ENCODE measurements at places on chromosomes 3 and 15. TPM values are rescaled to one million over a fixed set of nuclear protein-coding genes. Genes with fewer than 3 reads are reported as not detected.
A peak's percentile ranks its signal among the peaks of the same experiment; 100 is the strongest.

GRCh38 chr15:51051776-51052175 is 42.9 kb downstream of the TNFAIP8L3 start:
- H3K27ac ChIP-seq, result no peak overlapping the region
- H3K4me3 ChIP-seq, result no peak overlapping the region
- H3K36me3 ChIP-seq, result no peaks in the 10 kb centered on the region
- DNase-seq, result peak; percentile 69

- H3K27me3 ChIP-seq, result no peaks in the 10 kb centered on the region
- no peak for DNase-seq
- no peak overlapping the region for H3K27ac ChIP-seq
- H3K36me3 ChIP-seq, result no peaks in the 10 kb centered on the region
- no peaks in the 10 kb centered on the region for H3K4me1 ChIP-seq
These were observed 11.0 kb upstream of the CTNNB1 start for GRCh38 chr3:41188306-41188705.

DNA sequence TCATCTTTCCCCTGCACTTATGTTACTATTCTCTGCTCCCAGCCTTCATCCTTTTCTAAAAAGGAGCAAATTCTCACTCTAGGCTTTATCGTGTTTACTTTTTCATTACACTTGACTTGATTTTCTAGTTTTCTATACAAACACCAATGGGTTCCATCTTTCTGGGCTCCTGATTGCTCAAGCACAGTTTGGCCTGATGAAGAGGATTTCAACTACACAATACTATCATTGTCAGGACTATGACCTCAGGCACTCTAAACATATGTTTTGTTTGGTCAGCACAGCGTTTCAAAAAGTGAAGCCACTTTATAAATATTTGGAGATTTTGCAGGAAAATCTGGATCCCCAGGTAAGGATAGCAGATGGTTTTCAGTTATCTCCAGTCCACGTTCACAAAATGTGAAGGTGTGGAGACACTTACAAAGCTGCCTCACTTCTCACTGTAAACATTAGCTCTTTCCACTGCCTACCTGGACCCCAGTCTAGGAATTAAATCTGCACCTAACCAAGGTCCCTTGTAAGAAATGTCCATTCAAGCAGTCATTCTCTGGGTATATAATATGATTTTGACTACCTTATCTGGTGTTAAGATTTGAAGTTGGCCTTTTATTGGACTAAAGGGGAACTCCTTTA is 86.2 kb downstream of the TGFBR2 start:
- no peak overlapping the region for H3K4me3 ChIP-seq
- peak overlapping the region; percentile 76 for H3K27ac ChIP-seq
- no peak for DNase-seq
- H3K4me1 ChIP-seq, result peaks cover 13% of the 10 kb centered on the region

Gene CASR
- total RNA-seq, result 0.40 TPM

Gene PLCB2
- 76.7 TPM for total RNA-seq

- no peaks in the 10 kb centered on the region for H3K36me3 ChIP-seq
- no peak for DNase-seq
- no peaks in the 10 kb centered on the region for H3K27me3 ChIP-seq
- H3K4me1 ChIP-seq, result no peaks in the 10 kb centered on the region
These were observed 119.8 kb downstream of the PDCD6IP start for GRCh38 chr3:33918126-33918756.

- H3K36me3 ChIP-seq, result no peaks in the 10 kb centered on the region
- H3K27ac ChIP-seq, result no peak overlapping the region
- DNase-seq, result no peak
- no peak overlapping the region for H3K4me3 ChIP-seq
These were observed 6.5 kb upstream of the GPR176 start for GRCh38 chr15:39926526-39926925.

GRCh38 chr15:75538376-75538775 is 40.7 kb downstream of the PTPN9 start:
- H3K27me3 ChIP-seq, result no peaks in the 10 kb centered on the region
- H3K36me3 ChIP-seq, result no peaks in the 10 kb centered on the region
- H3K27ac ChIP-seq, result no peak overlapping the region

Gene CELF6
- 3.4 TPM for total RNA-seq

Gene NME9
- 9.8 TPM for total RNA-seq

Gene CP
- total RNA-seq, result 143 TPM

DNA sequence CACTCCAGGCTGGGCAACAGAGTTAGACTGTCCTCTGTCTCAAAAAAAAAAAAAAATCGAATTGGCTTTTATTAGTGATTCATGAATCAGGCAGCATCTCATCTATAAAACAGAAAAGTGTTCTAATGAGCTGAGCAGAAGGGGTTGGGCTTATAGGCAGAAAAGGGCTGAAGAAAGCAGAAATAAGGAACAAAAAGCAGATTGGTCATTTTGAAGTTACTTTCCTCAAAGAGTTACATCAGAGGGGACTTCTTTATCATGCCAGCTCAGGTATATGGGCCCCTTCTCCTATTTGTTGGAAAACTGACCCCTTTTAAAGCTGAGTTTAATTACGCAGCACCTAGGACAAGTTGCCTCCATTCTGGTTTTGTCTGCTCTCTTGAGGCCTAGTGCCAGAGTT is 722 bp upstream of the POGLUT1 start:
- H3K4me1 ChIP-seq, result peaks cover 7% of the 10 kb centered on the region
- H3K27me3 ChIP-seq, result no peaks in the 10 kb centered on the region
- no peak for DNase-seq
- H3K4me3 ChIP-seq, result no peak overlapping the region
- peaks cover 9% of the 10 kb centered on the region for H3K36me3 ChIP-seq

DNA sequence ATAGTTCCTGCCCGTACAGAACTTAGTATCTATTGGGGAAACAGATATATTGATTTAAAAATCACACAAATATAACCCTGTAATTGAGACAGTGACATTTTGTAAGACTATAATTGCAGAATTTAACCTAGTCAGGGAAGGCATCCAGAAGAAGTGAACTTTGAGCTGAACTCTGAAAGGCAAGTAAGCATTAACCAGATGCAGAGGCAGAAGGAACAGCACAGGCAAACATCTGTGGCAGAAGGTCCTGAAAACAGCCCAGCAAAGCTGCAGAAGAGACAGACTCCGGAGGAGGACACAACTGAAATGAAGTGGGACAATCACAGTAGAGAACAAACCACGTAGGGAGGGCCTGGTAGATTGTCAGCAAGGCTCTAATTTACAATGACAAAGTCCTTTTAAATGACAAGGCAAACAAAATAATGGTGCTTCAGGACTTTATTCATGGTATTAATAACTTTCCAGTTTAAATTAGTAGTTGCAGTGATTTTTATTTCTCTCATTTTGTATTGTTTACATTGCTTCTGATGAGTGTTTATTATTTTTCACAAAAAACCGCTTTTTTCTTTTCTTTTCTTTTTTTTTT is 14.5 kb downstream of the BCL2A1 start:
- H3K36me3 ChIP-seq, result no peaks in the 10 kb centered on the region
- H3K27ac ChIP-seq, result no peak overlapping the region
- no peak for DNase-seq
- H3K4me1 ChIP-seq, result peaks cover 3% of the 10 kb centered on the region

- H3K4me3 ChIP-seq, result no peak overlapping the region
- H3K27ac ChIP-seq, result no peak overlapping the region
- DNase-seq, result no peak
- H3K4me1 ChIP-seq, result no peaks in the 10 kb centered on the region
- H3K36me3 ChIP-seq, result no peaks in the 10 kb centered on the region
These were observed 167.6 kb downstream of the RAB11A start for GRCh38 chr15:66036859-66037258.

Gene IL17RE
- total RNA-seq, result 22.9 TPM

GRCh38 chr3:197959891-197960693 is at the start of gene LMLN:
LMLN (plus strand) TSS chr3:197960217; CDS start chr3:197960246, 29 bp downstream.
- peaks cover 10% of the 10 kb centered on the region for H3K36me3 ChIP-seq

- no peak for DNase-seq
- H3K27ac ChIP-seq, result no peak overlapping the region
- H3K27me3 ChIP-seq, result peaks cover 24% of the 10 kb centered on the region
- no peaks in the 10 kb centered on the region for H3K36me3 ChIP-seq
- peak overlapping the region; percentile 15 for H3K4me3 ChIP-seq
These were observed 608 bp downstream of the SCN5A start for GRCh38 chr3:38648659-38649499.

DNA sequence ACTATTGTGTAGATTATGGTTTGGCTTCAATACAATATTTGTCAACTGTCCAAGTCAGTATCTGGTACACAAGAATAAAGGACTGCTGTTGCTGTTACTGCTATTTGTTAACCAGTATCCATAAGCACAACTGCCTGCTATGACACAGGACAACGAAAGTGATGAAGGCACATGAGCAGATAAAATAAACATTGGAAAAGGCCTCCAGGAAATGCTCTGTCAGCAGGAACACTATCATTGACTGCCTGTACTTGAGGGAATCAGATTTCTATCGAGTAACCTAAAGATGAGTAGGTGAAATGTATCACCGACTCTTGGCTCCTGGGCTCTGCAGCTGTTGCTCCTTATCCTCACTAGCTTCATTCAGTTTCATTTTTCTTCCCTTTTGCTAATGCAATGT is 56.5 kb downstream of the FMN1 start:
- H3K27me3 ChIP-seq, result no peaks in the 10 kb centered on the region
- H3K27ac ChIP-seq, result no peak overlapping the region
- H3K4me3 ChIP-seq, result no peak overlapping the region
- peak; percentile 46 for DNase-seq
- H3K4me1 ChIP-seq, result no peaks in the 10 kb centered on the region

DNA sequence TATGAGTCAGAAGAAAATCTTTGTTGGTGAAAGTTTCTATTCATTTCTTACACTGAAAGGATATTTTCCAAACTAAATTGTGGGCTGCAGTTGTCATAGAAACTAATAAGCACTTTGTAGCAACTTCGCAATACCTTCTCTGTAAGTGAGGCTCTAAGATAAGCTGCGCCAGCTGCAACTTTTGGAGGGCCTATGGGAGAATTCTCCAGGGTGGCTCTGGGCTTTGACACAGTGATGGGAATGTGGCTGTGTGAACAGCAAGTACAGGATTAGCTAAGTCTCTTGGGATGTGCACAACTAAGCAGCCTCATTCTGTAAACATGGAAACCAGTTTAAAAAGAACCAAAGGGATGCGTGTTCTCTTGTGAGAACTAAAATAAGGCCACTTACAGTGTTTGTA is 124.6 kb upstream of the SGO1 start:
- H3K4me3 ChIP-seq, result no peak overlapping the region
- DNase-seq, result no peak
- no peaks in the 10 kb centered on the region for H3K27me3 ChIP-seq
- no peaks in the 10 kb centered on the region for H3K4me1 ChIP-seq
- no peaks in the 10 kb centered on the region for H3K36me3 ChIP-seq

Gene MESP1
- total RNA-seq, result 0.37 TPM

GRCh38 chr3:113743006-113743630 is 2.9 kb downstream of the NAA50 start:
- no peak overlapping the region for H3K4me3 ChIP-seq
- H3K4me1 ChIP-seq, result peaks cover 15% of the 10 kb centered on the region
- no peak for DNase-seq
- H3K27ac ChIP-seq, result no peak overlapping the region

- no peaks in the 10 kb centered on the region for H3K27me3 ChIP-seq
- DNase-seq, result no peak
- no peak overlapping the region for H3K4me3 ChIP-seq
- no peak overlapping the region for H3K27ac ChIP-seq
- H3K4me1 ChIP-seq, result peaks cover 2% of the 10 kb centered on the region
These were observed 9.9 kb upstream of the PLA2G4F start for GRCh38 chr15:42166225-42166940.

DNA sequence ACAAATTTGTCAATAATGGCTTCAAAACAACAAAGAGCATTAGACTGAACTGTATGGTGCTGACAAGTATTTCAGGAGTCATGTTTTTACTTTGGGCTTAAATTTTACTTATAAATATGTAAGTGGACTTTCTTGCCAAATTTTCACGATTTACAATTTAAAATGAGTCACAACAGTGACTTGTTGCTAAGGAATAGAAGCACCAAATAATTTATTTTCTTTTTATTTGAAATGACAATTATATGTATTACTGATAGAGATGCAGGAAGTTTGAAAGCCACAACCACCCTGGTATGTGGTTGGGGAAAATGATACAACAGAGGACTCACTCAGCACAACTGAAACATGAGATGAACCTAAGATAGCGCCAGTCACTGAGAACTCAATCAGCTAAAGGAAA is 90.3 kb downstream of the FMN1 start:
- H3K27me3 ChIP-seq, result no peaks in the 10 kb centered on the region
- no peak overlapping the region for H3K4me3 ChIP-seq
- no peaks in the 10 kb centered on the region for H3K4me1 ChIP-seq
- DNase-seq, result no peak

- H3K27ac ChIP-seq, result no peak overlapping the region
- H3K4me3 ChIP-seq, result no peak overlapping the region
- H3K36me3 ChIP-seq, result no peaks in the 10 kb centered on the region
- H3K27me3 ChIP-seq, result no peaks in the 10 kb centered on the region
- no peaks in the 10 kb centered on the region for H3K4me1 ChIP-seq
These were observed 16.5 kb downstream of the AADACL2 start for GRCh38 chr3:151750181-151750580.

DNA sequence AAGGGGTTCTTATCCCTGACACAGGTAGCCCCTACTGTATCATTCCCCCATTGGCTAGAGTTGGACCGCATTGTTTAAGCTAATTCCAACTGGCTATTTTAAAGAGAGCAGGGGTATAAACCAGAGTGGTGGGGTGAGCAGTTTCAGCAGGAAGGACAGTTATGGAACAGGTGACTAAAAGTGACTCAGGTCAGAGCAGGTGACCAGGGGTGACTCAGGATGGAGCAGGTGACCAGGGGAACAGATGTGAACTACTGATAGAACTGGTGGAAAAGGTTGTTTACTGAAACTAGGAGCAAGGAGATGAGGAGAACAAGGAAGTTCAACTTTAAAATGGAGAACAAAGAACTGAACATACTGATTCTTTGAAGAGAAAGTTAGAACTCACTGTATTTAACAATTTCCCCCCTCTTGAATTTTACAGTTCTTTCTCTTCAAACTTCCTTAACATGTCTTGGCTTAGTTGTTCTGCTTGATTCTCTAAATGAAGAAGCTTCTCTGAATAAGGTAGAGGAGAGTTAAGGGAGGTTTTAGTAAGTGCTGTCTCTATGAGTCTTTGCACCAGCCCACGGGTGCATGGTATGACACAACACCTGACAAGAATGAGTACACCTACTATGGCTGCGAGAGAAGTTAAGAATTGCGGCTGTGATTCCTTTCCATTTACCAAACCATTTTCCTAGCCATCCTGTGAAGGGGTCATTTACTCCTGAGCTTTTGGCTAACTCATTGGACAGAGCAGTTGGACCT is 83.4 kb upstream of the WNT7A start:
- DNase-seq, result no peak
- no peaks in the 10 kb centered on the region for H3K36me3 ChIP-seq
- H3K27me3 ChIP-seq, result no peaks in the 10 kb centered on the region
- no peak overlapping the region for H3K27ac ChIP-seq

- H3K4me1 ChIP-seq, result peaks cover 7% of the 10 kb centered on the region
- H3K4me3 ChIP-seq, result no peak overlapping the region
- no peaks in the 10 kb centered on the region for H3K27me3 ChIP-seq
- DNase-seq, result peak; percentile 43
- H3K36me3 ChIP-seq, result no peaks in the 10 kb centered on the region
- H3K27ac ChIP-seq, result peak overlapping the region; percentile 28
These were observed 60.5 kb upstream of the TFRC start for GRCh38 chr3:196142202-196142956.

All from lung (tissue), 17 donors.